Cardiac ventricle fibroblast (primary cell): ENCODE measurements at places on chromosomes 1 and 21. TPM values are rescaled to one million over a fixed set of nuclear protein-coding genes. Genes with fewer than 3 reads are reported as not detected.

Gene CHRNB2
- total RNA-seq: not detected in 2 replicates

Gene AVPR1B
- total RNA-seq: not detected in 2 replicates

Gene NUDT4B
- 17.1 and 19.0 TPM in 2 replicates for total RNA-seq

Gene ERG
- 1.1 and 1.3 TPM in 2 replicates for total RNA-seq

Gene SV2A
- 0.87 and 1.8 TPM in 2 replicates for total RNA-seq

Gene C8A
- total RNA-seq: not detected in 2 replicates

Gene TMEM82
- not detected in 2 replicates for total RNA-seq

Gene C8B
- not detected in 2 replicates for total RNA-seq

Gene FCER1A
- not detected in 2 replicates for total RNA-seq

Gene CD1C
- not detected in 2 replicates for total RNA-seq

Gene DMBX1
- total RNA-seq: not detected in 2 replicates

Gene ETNK2
- total RNA-seq: 7.5 and 10.6 TPM in 2 replicates
